ENCODE measurements at places on chromosomes 12 and 14. TPM values are rescaled to one million over a fixed set of nuclear protein-coding genes. Genes with fewer than 3 reads are reported as not detected.

TC2N gene
- total RNA-seq = 75.0 TPM

IFNG-AS1 gene
- not detected for total RNA-seq

RFX4 gene
- total RNA-seq = not detected

DNA sequence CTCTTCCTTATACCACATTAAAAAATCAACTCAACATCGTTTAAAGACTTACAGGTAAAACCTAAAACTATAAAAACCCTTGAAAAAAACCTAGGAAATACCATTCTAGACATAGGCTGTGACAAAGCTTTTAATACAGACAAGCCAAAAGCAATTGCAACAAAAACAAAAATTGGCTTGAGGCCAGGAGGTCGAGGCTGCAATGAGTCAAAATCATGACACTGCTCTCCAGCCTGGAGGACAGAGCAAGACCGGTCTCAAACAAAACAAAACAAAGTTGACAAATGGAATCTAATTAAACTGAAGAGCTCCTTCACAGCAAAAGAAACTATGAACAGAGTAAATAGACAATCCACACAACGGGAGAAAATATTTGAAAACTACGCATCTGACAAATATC is 1057.8 kb downstream of the FSCB start:
- no peaks in the 10 kb centered on the region for H3K36me3 ChIP-seq
- H3K4me3 ChIP-seq = no peak overlapping the region
- H3K27me3 ChIP-seq = no peaks in the 10 kb centered on the region

DNA sequence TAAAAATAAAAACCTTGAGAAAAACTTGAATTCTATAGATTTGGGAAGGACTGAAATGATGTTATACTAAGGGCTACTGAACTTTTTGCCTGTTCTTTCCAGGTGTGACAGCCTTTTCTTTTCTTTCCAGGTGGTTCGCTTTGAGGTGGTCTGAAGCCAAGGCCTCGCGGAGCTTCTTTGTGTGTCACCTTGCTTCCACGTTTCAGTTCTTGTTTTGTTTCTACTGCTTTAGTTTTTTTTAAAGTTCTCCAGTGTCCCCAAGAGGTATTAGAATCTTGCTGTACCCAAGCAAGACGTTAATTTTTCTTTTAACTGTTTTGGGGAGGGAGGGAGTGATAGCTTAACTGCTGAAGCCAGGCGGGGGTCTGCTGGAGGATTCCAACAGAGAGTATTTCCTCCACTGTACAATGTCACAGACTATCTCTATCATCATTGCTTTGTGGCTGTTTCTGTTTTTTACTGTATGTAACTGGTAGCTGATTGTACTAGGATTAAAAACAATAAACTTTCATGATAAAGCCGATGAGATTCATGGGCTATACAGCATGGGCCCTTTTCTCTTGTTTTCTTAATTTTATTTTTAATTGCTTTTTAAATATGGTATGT is 40.2 kb downstream of the PROX2 start:
- H3K4me3 ChIP-seq = no peak overlapping the region
- no peaks in the 10 kb centered on the region for H3K4me1 ChIP-seq
- peaks cover 4% of the 10 kb centered on the region for H3K36me3 ChIP-seq
- no peak for DNase-seq
- H3K27me3 ChIP-seq = no peaks in the 10 kb centered on the region
- no peak overlapping the region for H3K27ac ChIP-seq

GRCh38 chr12:123097561-123098084 is 53.3 kb downstream of the PITPNM2 start:
- H3K27ac ChIP-seq = no peak overlapping the region
- no peaks in the 10 kb centered on the region for H3K36me3 ChIP-seq
- no peak overlapping the region for H3K4me3 ChIP-seq
- no peaks in the 10 kb centered on the region for H3K27me3 ChIP-seq
- H3K4me1 ChIP-seq = peaks cover 13% of the 10 kb centered on the region

DNA sequence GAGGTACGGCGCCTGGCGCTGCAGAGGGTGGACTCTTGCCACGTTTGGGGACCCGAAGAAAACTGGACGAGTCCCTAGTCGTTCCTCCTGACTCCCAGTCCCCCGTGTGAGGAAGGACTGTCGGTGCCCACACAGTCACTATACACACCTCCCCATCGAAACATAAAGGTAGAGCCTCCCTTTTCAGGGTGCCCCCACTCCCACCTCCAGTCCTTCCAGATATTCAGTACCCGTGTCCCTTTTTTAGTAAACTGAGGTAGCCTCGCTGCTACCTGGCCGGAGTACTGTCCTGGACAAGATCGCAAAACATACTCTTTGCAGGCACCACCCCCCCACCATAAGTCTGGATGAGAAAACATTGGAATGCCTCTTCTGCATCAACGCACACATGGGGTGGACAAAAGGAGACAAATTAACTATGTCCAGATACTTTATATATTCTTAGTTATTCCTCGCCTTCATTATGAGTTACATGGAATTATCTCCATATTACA is 610 bp upstream of the KMT2D start:
- H3K27me3 ChIP-seq = no peaks in the 10 kb centered on the region
- no peaks in the 10 kb centered on the region for H3K36me3 ChIP-seq
- peaks cover 30% of the 10 kb centered on the region for H3K4me1 ChIP-seq
- DNase-seq = no peak

GRCh38 chr14:55448141-55448614 is 7.8 kb upstream of the TBPL2 start:
- no peak overlapping the region for H3K27ac ChIP-seq
- H3K36me3 ChIP-seq = no peaks in the 10 kb centered on the region
- no peaks in the 10 kb centered on the region for H3K27me3 ChIP-seq
- peak; percentile 44 for DNase-seq
- H3K4me3 ChIP-seq = no peak overlapping the region
- no peaks in the 10 kb centered on the region for H3K4me1 ChIP-seq

DNA sequence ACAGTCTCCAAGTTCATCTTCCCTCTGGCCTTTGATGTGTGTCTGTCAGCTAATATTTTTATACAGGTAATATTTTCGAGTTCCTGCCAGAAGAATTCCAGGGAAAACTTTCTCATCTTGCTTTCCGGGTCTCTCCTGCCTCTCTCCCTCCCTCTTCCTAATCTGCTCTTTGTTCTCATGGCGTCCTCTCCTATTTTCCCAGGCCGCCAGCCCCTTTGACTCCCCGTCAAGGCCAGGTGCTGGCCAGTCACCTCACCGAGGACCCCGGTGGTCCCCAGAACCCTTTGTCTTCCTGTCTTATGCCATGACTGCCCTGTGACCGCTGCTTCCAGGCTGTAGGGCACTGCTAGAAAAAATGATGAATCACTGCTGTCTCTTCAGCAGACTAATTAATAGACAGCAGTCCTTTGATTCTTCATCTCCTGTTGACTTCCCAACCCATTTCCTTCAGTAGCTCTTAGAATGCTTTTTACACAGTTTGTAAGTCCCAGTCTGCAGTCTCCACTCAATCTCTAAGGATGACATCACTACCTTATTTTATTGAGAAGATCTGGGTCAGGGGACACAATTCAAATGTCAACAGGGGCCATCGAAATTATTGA is 40.7 kb downstream of the PPFIBP1 start:
- no peaks in the 10 kb centered on the region for H3K27me3 ChIP-seq
- no peaks in the 10 kb centered on the region for H3K36me3 ChIP-seq
- peak overlapping the region; percentile 60 for H3K27ac ChIP-seq
- H3K4me3 ChIP-seq = no peak overlapping the region
- no peak for DNase-seq

DNA sequence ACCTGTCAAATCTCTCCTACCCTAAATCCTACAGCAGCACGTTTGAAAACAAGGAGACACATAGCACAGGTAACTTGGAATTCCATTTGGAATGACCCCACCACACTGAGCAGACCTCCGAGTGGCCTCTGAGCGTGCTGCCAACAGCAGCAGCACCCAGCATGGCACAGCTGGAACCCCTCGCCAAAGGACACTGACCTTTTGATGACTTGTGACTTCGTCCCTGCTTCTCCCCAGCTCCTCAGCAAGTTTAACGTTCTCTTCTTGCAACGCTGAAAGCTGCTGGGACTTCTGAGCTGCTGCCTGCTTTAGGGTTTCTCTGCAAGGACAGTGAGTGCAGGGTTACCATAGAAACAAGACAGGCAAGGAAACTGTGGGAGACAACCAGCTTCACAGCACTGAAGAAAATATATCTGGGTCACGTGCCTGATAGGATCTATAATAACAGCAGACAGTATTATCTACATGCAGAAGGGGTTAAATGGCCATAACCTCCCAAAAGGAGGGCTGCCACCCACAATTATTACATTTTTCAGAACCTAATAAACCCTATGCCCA is 43.3 kb upstream of the VPS33A start:
- no peak for DNase-seq
- H3K4me3 ChIP-seq = no peak overlapping the region
- H3K36me3 ChIP-seq = peaks cover 12% of the 10 kb centered on the region
- no peaks in the 10 kb centered on the region for H3K4me1 ChIP-seq
- H3K27ac ChIP-seq = no peak overlapping the region

- peaks cover 2% of the 10 kb centered on the region for H3K36me3 ChIP-seq
- no peak for DNase-seq
- no peaks in the 10 kb centered on the region for H3K27me3 ChIP-seq
- no peak overlapping the region for H3K27ac ChIP-seq
- H3K4me3 ChIP-seq = no peak overlapping the region
These were observed 108.4 kb downstream of the MON2 start for GRCh38 chr12:62575036-62575435.

DNA sequence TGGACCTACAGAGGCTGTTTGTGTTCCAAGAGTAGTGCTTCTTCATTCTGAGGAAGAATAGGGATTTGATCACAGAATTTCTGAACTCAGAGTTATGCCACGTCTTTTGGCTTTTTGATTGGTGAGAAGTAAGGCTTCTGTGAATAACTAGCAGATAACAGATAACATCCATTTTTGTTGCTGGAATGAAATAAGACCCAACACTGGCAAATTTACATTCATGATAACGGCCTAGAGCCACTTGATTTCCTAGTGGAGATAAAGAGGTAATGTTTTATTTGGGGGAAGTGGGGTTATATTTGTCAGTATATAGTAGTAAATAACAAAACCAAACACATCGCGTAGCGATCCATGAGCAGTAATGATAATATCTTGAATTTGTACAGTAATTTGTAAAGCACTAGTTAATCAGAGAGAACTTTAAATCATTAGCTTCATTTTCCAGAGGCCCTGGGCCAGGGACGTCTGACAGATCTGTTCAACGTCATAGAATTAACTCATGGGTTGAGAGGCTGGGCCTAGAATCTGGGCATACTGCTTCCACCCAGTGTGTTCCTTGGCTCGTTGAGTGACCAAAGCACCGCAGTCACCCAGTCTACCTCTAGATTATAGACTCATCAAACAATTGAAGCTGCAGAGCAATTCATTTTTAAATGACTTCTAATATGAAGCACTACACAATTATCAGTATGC is 79.6 kb downstream of the HMGA2 start:
- H3K4me1 ChIP-seq = no peaks in the 10 kb centered on the region
- H3K27ac ChIP-seq = no peak overlapping the region
- no peak overlapping the region for H3K4me3 ChIP-seq
- no peaks in the 10 kb centered on the region for H3K27me3 ChIP-seq
- no peaks in the 10 kb centered on the region for H3K36me3 ChIP-seq

DNA sequence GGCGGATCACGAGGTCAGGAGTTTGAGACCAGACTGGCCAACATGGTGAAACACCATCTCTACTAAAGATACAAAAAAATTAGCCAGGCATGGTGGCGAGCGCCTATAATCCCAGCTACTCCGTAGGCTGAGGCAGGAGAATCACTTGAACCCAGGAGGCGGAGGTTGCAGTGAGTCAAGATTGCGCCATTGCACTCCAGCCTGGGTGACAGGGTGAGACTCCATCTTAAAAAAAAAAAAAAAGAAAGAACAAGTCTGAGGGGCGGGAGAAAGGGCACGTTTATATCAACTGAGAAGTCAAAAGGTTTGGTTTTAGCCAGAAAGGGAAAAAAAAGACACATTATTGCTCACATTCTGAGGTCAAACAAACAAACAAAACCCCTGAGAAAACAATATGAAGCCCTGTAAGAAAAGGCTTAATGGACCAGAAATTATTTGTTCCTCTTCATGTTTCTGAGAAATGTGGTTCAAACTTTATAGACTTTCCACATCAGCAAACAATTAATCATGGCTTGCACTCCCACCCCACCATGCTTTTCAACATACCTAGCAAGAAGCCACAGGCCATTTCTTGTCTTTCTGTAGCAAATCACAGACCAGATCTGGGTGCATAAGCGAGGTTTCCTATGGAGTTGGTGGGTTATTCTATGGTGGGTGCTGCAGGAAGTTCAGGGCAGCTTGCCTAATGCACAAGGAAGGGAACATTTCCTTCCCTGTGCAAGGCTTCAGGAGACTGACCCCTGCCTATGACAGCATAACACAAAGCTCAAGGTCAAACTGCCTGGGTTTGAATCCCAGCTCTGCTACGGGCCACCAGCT is 80.1 kb downstream of the SSPN start:
- no peaks in the 10 kb centered on the region for H3K36me3 ChIP-seq
- peaks cover 58% of the 10 kb centered on the region for H3K4me1 ChIP-seq
- DNase-seq = no peak
- H3K4me3 ChIP-seq = no peak overlapping the region

DNA sequence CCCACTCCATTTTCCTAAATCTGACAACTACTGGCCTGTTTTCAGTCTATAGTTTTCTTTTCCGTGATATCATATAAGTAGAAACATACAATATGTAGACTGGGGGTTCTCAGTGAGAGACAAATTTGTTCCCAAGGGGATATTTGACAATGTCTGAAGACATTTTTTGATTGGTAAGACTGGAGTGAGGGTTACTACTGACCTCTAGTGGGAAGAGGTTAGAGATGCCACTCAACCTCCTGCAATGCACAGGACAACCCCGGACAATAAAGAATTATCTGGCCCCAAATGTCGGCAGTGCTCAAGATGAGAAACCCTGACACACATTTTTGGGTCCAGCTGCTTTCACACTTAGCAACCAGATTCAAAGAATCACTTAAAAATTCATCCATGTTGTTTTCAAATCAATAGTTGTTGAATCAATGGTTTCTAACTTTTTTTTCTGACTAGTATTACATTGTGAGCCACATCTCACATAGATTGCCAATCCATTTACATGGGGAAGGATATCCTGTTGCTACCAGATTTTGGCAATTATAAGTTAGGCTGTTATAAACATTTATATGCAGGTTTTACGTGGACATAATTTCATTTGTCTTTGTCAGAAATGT is 307.1 kb downstream of the RPL10L start:
- H3K27ac ChIP-seq = no peak overlapping the region
- no peak overlapping the region for H3K4me3 ChIP-seq
- H3K27me3 ChIP-seq = no peaks in the 10 kb centered on the region
- H3K36me3 ChIP-seq = no peaks in the 10 kb centered on the region

GRCh38 chr14:50804181-50804721 is 26.7 kb downstream of the NIN start:
- H3K36me3 ChIP-seq = no peaks in the 10 kb centered on the region
- no peaks in the 10 kb centered on the region for H3K4me1 ChIP-seq
- DNase-seq = no peak

- no peak overlapping the region for H3K4me3 ChIP-seq
- H3K27me3 ChIP-seq = no peaks in the 10 kb centered on the region
- H3K4me1 ChIP-seq = no peaks in the 10 kb centered on the region
- H3K36me3 ChIP-seq = no peaks in the 10 kb centered on the region
- no peak overlapping the region for H3K27ac ChIP-seq
These were observed 442.6 kb downstream of the DPF3 start for GRCh38 chr14:72451054-72451972.
